ENCODE measurements at places on chromosomes 11 and 22.

DNA sequence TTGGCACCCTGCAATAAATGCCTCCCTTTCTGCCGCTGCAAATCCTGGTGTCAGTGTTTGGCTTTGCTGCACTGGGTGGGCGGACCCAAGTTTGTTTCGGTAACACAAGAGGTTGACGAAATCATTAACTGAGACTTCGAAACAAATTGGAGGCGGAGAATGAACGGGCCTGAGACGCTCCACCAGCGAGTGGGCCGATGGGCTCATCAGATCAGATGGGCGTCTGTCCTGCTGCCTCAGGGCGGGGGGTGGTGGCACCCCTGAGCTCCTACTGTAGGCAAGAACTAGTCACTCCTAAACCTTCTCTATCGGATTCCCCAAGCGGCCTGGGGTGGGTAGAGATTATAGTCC is 918 bp upstream of the CAPN5 start:
- no peak for DNase-seq

- DNase-seq: no peak
Measured at GRCh38 chr22:29994027-29994715, 86.1 kb upstream of the HORMAD2 start.

GRCh38 chr11:31412946-31413345 is 43.3 kb downstream of the DNAJC24 start:
- DNase-seq: no peak

- DNase-seq: no peak
Measured at GRCh38 chr22:42317691-42318547, 47.5 kb upstream of the TCF20 start.
